ENCODE measurements at places on chromosomes 11 and 22. TPM values are rescaled to one million over a fixed set of nuclear protein-coding genes. Genes with fewer than 3 reads are reported as not detected.
A peak's percentile ranks its signal among the peaks of the same experiment; 100 is the strongest.

TH gene
- polyA plus RNA-seq: not detected

OR4B1 gene
- polyA plus RNA-seq: not detected

GRCh38 chr22:39543095-39543494, 10.5 kb upstream of the RPS19BP1 start:
- H3K4me3 ChIP-seq: no peak overlapping the region
- H3K36me3 ChIP-seq: no peaks in the 10 kb centered on the region
- H3K27ac ChIP-seq: no peak overlapping the region
- no peaks in the 10 kb centered on the region for H3K4me1 ChIP-seq
- DNase-seq: no peak
- peaks cover 15% of the 10 kb centered on the region for H3K27me3 ChIP-seq

GRCh38 chr11:14687943-14688627, 44.5 kb downstream of the PDE3B start:
- H3K4me3 ChIP-seq: no peak overlapping the region
- H3K27me3 ChIP-seq: no peaks in the 10 kb centered on the region
- H3K27ac ChIP-seq: no peak overlapping the region
- no peaks in the 10 kb centered on the region for H3K36me3 ChIP-seq
- no peaks in the 10 kb centered on the region for H3K4me1 ChIP-seq
- DNase-seq: no peak

- H3K36me3 ChIP-seq: no peaks in the 10 kb centered on the region
- H3K4me3 ChIP-seq: peak overlapping the region; percentile 66
- DNase-seq: peak; percentile 6
- peaks cover 5% of the 10 kb centered on the region for H3K4me1 ChIP-seq
- no peak overlapping the region for H3K27ac ChIP-seq
- peaks cover 32% of the 10 kb centered on the region for H3K27me3 ChIP-seq
Observed at GRCh38 chr11:84720706-84721402, 906.3 kb downstream of the DLG2 start.
